ENCODE measurements at places on chromosomes 5 and 9.

DNA sequence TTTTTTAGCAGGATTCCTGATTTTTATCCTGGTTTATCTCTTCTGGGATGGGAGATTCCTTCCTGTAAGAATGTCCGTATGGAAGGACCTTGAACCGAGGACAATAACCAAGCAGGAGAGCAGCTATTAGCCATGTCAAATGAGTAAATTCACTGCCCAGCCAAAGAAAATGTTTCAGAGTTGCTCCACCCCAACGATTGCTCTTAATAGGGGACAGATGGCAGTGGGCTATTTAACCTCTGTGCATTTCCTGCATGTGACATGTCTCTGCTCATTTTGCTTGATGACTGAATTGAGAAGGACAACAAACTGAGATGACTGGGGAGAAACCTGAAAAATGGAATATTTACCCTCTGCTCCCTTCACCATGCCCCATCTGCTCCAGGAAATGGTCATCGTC, 479.9 kb upstream of the ZNF462 start:
- no peak for DNase-seq

DNA sequence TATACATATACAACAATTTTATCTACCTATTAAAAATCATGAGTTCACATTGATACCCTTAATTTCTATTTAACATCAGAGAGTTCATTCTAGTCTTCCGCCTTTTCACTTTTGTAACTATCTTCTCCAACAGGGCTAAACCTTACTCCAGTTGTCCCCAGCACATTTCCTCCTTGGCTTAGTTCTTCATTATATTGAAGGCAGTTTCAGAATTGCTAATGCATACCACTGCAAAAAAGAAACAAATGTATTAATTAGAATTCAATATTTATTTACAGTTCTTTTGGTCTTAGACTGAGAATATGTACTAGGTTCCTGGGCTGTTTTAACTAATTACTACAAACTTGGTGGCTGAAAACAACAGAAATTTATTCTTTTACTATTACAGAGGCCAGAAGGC, 132.5 kb downstream of the WDR70 start:
- DNase-seq: no peak

GRCh38 chr9:2758162-2758897, 41.0 kb downstream of the KCNV2 start:
- DNase-seq: no peak

DNA sequence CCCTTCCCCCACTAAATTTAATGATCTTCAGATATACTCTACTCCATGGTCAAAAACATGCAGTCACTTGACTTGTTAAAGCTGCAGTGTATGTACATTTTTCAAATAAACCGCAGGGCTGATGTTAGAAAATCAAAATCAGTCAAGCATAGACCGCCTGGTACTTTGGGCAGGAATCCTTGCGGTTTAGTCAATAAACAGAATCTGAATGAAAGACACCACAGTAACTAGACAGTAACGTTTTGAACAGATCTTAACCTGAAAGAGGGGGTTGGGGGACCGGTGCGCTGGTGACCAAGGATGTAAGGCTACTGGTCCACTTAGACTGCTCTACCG, 188.8 kb downstream of the BNC2 start:
- no peak for DNase-seq

GRCh38 chr5:76310208-76310607, 92.9 kb upstream of the IQGAP2 start:
- no peak for DNase-seq

- DNase-seq: no peak
These were observed 14.6 kb downstream of the HSPB3 start for GRCh38 chr5:54470128-54470527.

DNA sequence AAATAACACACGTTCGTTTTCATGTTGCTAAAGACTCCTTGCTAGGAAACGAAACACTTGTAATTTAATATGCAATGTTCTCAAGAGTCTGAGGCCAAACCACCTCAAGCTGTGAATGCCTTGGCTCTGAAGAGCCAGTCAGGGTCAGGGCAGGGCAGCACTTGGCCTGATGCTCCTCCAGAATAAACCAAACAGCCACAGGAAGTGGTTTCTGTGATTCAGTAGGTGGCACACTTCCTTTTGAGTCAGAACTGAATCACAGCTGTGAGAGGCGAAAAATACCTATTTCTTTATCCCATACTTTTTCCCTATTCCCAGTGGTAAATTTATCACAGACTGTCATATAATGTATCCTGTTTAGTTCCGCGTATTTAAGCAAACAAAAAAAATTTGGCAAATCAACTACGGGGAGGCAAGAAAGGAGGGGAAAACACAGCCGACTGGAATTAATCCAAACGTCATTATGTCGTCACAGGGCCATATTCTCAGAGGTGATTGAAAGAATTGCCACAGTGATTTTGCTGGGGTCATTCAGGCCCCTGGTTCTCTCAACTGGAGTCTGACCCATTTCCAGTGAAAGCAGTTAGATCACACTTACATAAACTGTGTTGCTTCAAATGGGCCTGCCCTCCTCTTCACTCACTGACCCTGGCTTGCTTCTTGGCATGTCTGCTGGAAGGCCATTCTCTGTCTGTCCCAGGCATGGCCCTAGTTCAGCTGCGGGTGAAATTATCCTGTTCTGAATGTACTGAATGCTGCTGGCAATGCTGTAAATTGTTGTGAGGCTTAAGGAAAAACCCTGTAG, 71.2 kb downstream of the ARRDC3 start:
- DNase-seq: peak; percentile 31

DNA sequence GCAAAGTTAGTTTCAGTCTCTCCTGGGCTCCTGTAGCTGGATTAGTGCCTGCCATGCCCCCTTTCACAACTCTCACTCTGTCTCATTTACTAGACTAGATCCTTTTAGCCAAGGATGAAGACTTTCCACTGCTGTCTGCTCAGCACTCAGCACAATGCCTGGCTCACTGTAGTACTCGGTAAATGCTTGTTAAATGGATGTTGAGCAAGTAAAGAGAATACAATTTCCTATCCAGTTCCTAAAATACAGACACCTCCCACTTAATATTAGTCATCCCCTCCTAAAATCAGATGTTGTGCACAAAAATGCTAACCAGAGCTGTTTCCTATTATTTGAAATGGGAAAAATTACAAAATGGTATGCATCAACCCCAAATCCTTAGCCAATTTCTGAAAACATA, 195.8 kb downstream of the SREK1 start:
- DNase-seq: no peak

- peak; percentile 95 for DNase-seq
These were observed at the start of the genes KCTD16 and YIPF5 for GRCh38 chr5:144170276-144171024. KCTD16 (plus strand) TSS chr5:144170873. YIPF5 (minus strand) TSS chr5:144170659; CDS start chr5:144169955, 704 bp downstream.

DNA sequence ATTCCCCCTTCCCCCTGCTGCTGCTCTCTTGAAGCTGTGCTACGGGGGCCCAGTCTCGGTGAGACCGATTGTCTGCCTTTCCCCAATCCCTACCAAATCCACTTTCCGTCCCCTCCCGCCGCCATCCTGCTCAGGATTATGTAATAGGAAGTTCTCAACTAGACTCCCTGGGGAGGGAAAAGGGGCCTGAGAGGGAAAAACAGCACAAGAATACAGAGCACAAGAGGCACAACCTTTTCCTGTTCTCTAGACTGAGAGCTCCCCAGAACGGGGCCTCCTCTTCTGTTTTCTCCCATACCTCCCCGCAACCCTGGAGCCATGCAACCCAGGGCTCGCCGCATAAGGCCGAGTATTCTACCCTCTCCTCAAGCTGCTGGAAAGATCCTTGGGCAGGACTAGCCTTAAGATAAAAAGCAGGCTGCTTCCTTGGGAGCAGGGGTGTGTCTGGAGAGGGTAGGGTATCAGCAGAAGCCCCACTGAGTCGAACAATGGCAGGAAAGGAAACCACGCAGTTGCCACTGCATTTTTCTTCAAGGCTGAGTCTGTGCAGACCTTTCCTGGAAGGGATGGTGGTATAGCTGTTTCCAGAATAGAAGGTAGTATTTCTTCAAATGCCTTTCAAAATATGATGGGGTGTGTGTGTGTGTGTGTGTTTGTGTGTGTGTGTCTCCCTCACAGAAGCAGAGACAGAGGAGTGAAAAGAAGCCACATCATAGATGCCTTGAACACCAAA, 12.9 kb downstream of the MYORG start:
- DNase-seq: no peak

GRCh38 chr9:6711403-6711802, 46.4 kb upstream of the KDM4C start:
- no peak for DNase-seq

DNA sequence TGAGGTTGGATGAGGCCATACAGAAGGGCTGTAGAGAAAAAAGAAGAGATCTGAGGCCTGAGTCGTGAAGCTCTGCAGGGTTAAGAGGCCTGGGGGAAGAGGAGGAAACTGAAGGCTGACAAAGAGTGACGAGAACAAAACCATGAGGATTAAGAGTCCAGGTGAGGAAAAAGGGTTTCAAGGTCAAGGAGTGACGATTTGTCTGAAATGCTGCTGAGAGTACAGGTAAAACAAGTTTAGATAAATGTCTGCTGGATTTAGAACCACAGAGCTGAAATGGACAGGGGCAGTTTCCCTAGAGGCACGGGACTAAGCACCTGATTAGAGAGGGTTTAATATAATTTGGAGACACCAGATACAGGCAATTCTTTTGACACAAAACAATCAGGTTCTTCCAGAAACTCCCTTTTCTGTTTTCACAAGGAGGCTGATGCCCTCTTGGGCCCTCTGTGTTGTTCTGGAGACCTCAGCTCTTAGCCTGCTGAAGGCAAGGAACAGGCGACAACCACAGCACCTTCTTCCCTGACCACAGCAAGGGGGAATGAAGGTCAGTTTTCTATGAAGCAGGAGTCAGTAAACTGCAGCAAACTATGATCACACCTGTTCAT, 14.6 kb upstream of the GCNT1 start:
- no peak for DNase-seq

- no peak for DNase-seq
These were observed 26.5 kb downstream of the HSD17B4 start for GRCh38 chr5:119478781-119479180.

DNA sequence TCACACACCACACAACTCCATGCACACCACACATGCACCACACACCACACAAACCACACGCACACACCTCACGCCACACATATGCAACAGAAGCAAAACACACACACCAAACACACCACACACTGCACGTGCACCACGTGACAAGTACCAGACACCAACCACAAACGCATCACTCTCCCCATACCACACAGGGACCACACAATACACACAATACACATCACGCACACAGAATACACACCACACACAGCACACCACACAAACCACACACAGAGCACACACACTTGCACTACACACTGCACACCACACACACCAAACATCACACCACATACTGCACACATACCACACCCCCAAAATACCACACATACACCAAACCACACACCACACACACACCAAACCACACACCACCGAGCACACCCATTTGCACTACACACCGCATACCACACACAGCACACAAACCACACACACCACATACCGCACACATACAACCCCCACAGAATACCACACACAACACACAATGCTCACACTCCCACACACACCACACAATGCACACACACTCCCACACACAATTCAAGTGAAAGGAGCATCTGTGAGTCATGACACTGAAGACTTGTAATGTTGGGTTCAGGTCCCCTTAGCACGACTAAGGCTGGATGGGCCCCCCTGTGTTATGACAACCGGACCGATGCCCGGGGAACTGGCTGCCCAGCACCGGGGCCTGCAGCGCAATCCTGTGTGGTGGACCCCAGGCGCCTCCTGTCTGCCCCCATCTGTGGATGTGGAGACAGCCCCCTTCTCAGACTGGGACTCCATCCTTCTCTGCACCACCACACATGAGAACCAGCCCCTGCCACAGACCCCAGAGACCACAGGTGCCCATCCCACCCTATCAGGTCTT, 6.0 kb upstream of the ZDHHC11 start:
- no peak for DNase-seq

DNA sequence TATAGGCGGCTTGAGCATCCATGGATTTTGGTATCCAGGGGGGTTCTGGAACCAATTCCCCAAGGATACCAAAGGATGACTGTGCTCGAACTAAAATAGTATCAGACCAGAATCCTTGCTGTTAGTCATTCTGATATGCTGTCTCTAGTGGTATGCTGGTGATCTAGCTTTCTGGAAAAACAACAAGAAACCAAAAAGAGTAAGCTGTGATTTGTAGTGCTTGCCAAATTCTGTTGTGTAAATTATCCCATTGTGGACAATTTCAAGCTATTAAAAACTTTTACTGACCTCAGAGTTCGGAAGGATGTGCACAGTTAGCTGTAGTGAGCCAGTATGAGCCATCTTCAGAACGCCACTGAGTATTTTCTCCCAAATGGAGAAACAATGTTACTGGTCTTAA, 99.0 kb upstream of the FBN2 start:
- no peak for DNase-seq

DNA sequence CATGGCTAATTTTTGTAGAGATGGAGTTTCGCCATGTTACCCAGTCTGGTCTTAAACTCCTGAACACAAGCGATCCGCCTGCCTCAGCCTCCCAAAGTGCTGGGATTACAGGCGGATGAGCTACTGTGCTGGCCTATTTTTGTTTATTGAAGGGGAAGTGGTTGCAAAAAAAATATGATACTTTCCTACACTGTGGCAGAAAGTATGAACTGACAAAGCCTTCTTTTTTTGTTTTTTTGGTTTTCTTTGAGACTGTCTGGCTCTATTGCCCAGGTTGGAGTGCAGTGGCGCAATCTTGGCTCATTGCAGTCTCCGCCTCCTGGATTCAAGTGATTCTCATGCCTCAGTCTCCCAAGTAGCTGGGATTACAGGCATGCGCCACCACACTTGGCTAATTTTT, 50.9 kb downstream of the OSTF1 start:
- no peak for DNase-seq

DNA sequence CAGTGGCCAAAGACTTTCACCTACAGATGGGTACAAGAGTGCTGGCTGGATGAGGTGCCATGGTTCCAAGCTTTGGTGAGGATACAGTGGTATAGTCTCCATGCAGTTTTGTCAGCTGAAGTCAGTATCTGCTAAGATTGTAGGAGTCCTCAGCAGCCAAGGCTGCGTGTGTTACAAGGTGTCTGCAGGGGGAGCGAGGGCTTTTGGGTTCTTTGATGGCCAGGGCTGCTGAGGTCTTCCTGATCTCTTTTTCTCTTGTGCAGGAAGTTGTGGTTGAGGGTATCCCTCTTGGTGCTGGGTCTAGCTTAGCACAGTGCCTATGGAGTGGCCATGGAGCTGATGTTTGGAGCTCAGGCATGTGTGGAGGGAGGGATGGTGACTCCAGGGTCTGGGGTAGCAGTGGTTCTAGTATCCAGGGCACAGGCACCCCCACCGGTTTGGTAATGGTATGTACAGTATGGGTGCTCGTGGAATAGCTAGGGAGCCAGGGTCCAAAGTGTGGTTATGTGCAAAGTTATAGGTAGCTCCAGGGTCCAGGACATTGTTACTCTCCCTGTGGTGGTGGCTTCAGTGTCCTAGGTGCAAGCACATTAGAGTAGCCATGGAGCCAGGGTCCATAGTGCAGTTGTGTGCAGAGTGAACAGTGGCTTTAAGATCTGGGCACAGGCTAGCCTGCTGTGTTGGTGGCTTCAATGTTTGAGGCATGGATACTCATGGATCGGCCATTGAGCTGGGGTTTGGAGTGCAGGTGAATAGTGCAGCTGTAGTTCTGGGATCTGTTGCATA, 36.7 kb downstream of the CNTLN start:
- DNase-seq: no peak

DNA sequence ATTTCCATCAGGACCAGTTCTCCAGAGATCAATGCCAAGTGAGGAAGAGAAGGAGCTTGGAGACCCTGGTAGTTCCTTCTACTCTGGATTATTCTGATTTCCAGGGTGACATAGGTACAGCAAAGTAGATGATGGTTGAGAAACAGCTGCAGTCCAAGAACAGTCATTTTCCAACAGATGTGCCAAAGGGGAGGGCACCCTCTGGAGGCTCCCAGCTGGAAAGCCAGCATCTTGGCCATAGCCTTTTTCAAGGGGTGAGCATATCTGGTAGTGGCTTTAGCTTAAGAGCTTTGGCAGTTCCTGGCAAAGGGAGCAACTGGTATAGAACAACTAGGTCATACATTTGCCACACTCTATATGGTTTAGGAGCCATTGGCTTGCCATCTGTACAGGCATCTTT, 492.7 kb downstream of the RASEF start:
- no peak for DNase-seq

All from left kidney (tissue), 8 donors.